Breast epithelium (tissue), 4 donors: ENCODE measurements at places on chromosomes 4 and X. TPM values are rescaled to one million over a fixed set of nuclear protein-coding genes. Genes with fewer than 3 reads are reported as not detected.

GRCh38 chr4:649751-650310 lies 24.2 kb downstream of the ATP5ME start:
- no peaks in the 10 kb centered on the region for H3K36me3 ChIP-seq
- no peak overlapping the region for H3K27ac ChIP-seq
- no peak for DNase-seq
- no peaks in the 10 kb centered on the region for H3K27me3 ChIP-seq
- H3K4me3 ChIP-seq, result no peak overlapping the region

- peaks cover 3% of the 10 kb centered on the region for H3K27me3 ChIP-seq
- no peak overlapping the region for H3K27ac ChIP-seq
- H3K4me3 ChIP-seq, result no peak overlapping the region
- H3K4me1 ChIP-seq, result no peaks in the 10 kb centered on the region
- H3K36me3 ChIP-seq, result no peaks in the 10 kb centered on the region
These were observed 1.6 kb downstream of the HHIP start for GRCh38 chr4:144647590-144647989.

DNA sequence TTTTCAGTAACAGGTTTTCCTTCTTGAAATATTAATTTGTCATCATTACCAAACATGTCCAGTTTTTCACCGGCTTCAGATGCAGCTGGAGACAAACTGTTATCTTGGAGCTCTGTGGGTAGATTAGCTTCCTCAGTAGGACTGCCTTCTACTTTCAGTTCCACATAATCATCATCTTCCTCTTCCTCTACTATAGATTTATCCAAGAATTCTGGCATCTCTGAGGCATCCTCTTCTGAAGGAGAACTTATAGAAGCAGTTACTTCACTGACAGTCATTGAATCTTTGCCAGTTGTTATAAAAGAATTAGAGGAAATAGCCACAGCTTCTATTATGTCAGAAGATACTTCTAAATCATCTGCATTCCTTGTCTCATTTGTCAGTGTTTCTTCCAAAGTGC lies 162.9 kb downstream of the LRBA start:
- no peaks in the 10 kb centered on the region for H3K4me1 ChIP-seq
- H3K27ac ChIP-seq, result no peak overlapping the region
- H3K27me3 ChIP-seq, result no peaks in the 10 kb centered on the region

GRCh38 chrX:154399527-154400368 lies 1.6 kb downstream of the RPL10 start:
- H3K27ac ChIP-seq, result peak overlapping the region; percentile 96
- no peak for DNase-seq
- H3K4me1 ChIP-seq, result no peaks in the 10 kb centered on the region
- peaks cover 17% of the 10 kb centered on the region for H3K27me3 ChIP-seq

- peak; percentile 35 for DNase-seq
- H3K27ac ChIP-seq, result peak overlapping the region; percentile 55
- no peaks in the 10 kb centered on the region for H3K27me3 ChIP-seq
These were observed 30.1 kb upstream of the SPARCL1 start for GRCh38 chr4:87559090-87559837.

DNA sequence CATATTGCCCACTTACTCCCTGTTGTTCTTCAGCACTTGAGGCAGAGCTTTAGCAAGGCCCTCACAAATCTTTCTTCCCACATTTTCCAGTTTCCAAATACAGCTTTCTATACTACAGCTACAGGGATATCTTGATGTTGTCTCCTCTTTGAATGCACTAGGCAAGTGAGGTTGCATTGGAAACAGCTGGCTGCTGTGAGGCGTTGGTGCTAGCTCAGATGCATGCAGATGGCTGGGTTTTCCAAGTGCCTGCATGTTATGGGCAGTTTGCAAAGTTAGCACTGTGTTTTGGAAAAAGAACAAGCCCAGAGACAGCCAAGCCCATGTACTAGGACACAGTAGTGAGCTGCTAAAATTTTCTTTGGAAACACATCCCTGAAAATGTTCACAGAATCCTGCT lies 315.1 kb upstream of the RASGEF1B start:
- H3K27ac ChIP-seq, result no peak overlapping the region
- no peak overlapping the region for H3K4me3 ChIP-seq
- no peaks in the 10 kb centered on the region for H3K4me1 ChIP-seq
- no peak for DNase-seq

GRCh38 chr4:157012781-157013180 lies 41.2 kb upstream of the PDGFC start:
- H3K27me3 ChIP-seq, result no peaks in the 10 kb centered on the region
- no peaks in the 10 kb centered on the region for H3K4me1 ChIP-seq
- H3K36me3 ChIP-seq, result no peaks in the 10 kb centered on the region
- DNase-seq, result no peak
- H3K27ac ChIP-seq, result no peak overlapping the region

GRCh38 chr4:47642191-47642830 lies 157.2 kb downstream of the ATP10D start:
- H3K27me3 ChIP-seq, result no peaks in the 10 kb centered on the region
- no peak overlapping the region for H3K4me3 ChIP-seq
- H3K36me3 ChIP-seq, result no peaks in the 10 kb centered on the region
- DNase-seq, result no peak
- no peak overlapping the region for H3K27ac ChIP-seq

DNA sequence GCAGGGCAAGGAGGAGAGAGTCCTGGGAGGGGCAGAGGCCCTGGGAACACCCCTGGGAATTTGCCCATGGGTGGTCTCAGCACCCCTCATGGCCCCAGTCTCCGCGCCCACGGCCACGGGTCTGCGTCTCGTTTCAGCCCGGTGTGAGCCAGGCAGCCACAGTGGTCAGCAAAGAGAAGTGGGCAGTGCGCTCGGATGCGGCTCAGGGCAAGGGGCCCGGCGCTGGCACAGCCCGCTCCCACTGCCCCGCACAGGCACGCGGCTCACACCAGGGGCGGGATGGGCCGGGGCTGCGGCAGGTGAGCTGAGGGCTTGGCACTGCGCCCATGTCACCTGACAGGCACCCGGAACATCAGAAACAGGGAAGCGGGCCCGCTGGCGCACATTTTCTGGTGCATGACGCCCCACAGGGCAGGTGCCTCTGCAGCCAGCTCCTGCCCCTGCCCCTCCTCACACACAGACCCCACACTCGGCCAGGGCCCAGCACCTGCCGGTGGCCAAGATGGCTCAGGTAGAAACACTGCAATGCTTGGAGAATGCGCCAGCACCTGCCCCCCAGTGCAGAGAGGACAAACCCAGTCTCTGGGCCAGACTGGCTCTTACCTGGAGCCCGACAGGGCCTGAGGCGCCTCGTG lies 41.9 kb upstream of the MXD4 start:
- H3K4me1 ChIP-seq, result no peaks in the 10 kb centered on the region
- DNase-seq, result no peak
- no peaks in the 10 kb centered on the region for H3K27me3 ChIP-seq

FHIP1A gene
- total RNA-seq, result 50.2 TPM

UGT2A1 gene
- total RNA-seq, result not detected

ARR3 gene
- total RNA-seq, result not detected

UCHL1 gene
- 21.3 TPM for total RNA-seq

BCAP31 gene
- total RNA-seq, result 129 TPM
